Esophagus squamous epithelium (tissue), 5 donors: ENCODE measurements at places on chromosomes 16 and 17.

DNA sequence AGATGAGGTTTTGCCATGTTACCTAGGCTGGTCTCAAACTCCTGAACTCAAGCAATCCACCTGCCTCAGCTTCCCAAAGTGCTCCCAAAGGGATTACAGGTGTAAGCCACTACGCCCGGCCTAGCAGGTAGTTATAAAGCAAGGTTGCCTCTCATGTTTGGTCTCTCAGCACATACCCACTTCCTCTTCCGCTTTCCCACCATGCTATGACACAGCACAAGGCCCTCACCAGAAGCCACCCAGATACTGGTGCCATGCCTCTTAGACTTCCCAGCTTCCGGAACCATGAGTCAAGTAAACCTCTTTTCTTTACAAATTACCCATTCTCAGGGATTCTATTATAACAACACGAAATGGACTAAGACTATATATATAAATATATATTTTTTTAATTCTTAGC is 143.6 kb downstream of the COPRS start:
- DNase-seq, result no peak

- DNase-seq, result no peak
Measured at GRCh38 chr16:4682616-4683254, 10.6 kb upstream of the NUDT16L1 start.

GRCh38 chr17:1244606-1245012 is 25.6 kb upstream of the BHLHA9 start:
- DNase-seq, result no peak

- no peak for DNase-seq
Measured at GRCh38 chr17:56897646-56898424, 16.0 kb downstream of the TRIM25 start.

DNA sequence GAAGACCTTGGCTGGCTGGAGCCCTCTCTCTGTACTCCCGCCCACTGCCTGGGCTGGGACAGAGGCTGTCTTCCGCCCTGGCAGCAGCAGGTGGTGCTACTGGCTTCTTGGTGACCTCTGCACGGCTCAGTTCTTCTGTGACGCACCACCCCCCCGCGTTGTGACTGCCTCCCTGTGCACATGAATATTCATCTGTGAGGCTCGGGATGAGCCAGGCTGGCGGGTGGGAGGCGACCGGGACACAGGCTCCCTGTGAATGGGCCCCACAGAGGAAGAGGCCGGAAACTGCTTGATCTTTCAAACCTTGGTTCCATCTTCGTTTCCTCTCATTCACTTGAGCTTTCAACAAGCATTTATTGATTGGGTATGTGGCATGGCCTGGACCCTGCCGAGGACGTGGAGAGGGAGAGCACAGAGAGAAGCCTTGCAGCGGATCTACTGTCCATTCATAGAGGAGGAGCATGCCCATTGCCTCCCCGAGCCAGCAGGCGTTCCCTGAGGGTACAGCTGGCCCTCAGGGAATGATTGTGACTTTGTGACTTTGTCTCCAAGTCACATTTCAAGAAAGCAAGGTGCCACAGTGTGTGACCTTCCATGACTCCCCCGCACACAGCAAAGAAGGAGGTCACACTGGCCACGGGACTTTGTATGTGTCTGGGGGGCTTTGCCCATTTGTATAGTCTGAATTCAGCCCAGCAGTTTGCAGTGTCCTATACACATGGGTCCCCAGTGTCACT is 45.0 kb downstream of the B9D1 start:
- no peak for DNase-seq

- no peak for DNase-seq
Measured at GRCh38 chr17:50177983-50178834, 12.4 kb downstream of the SGCA start.

- DNase-seq, result no peak
Measured at GRCh38 chr17:750431-751037, 1.5 kb downstream of the GEMIN4 start.

GRCh38 chr17:10292057-10292937 is 80.5 kb downstream of the MYH13 start:
- DNase-seq, result no peak

DNA sequence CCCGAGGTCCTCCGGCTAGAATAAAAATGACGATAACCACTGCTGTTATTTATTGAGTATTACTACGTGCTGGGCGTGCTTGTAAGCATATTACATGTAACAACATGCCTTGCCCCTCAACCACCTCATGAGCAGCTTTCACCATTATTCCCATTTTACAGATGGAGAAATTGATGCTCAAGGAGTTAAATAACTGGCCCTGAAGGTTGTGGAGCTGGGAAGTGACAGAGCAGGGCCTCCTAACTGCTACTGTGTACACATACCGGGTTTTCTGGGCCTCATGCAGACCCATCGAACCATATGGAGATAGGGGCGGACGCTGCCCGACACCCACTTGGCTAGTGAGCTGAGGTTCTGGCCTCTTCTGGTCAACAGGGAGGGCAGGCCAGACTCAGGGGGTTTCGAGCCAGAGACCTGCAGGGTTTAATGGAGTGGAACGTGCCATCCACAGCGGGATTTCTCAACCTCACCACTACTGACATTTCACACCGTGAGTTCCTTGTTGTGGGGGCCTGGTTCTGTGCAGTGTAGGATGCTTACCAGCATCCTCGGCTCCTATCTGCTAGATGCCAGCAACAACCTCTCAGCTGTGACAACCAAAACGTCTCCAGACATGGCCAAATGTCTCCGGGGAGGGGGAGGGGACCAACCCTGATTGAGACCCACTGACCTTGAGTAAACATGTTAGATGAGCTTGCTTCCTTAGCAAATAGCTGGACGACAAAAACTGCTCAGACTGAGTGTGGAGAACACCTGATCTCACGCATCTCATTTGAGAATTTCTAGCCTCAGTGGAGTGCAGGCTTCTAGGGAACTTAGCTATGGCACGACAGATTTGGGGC is 432.0 kb downstream of the SLC39A11 start:
- DNase-seq, result no peak

- DNase-seq, result no peak
Measured at GRCh38 chr17:13359774-13360173, 242.0 kb downstream of the HS3ST3A1 start.

DNA sequence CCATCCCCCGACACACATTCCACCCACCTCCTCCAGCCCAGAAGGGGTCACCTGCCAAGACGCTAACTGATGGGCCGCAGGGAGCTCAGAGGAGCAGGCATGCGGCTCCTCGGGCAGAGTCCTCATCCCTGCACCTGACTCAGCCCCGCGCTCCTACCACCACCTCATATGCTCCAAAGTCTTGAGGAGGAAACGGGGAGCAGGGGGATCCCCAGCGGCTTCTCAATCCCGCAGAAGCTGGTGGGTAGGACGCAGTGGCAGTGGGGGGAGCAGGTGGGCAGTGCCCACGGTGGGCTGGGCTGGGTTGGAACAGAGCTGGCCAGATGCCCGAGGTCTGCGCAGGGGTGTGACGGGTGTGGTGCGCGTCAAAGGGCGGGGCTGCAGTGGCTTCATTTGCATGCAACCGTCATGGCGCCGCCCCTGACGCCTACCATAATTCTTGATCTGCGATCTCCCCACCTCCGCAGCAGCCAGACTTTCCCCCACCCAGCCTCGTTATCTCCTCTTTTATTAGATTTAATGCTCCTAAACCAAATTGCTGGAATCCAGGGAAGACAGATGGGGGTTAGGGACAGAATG is 39.0 kb upstream of the EMP2 start:
- no peak for DNase-seq

- DNase-seq, result no peak
Measured at GRCh38 chr17:14310101-14310500, 9.2 kb downstream of the HS3ST3B1 start.

DNA sequence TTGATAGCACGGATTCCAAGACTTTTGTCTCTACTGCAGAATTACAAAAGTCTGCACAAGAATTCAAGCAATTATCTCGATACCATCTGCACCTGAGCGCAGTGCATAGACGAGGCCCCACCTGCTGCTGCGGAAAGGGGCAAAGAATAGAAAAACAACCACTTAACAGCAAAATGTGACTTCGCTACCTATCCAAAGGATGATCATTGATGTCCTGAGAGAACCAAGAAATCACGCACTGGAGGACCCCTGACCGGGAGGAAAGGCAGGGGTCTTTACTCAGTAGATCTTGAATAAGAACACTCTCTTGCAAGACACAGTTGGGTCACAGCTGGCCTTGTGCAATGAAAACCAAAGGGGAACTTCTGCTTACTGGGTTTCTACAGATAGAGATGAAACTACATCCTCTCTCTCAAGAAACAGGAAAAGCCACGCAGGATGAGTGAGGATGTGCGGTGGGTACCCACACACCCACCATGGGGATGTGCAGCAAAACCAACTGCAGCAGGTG is 147.4 kb upstream of the RPH3AL start:
- no peak for DNase-seq

GRCh38 chr17:72125226-72125651 is 4.4 kb downstream of the SOX9 start:
- DNase-seq, result no peak

- no peak for DNase-seq
Measured at GRCh38 chr16:68493412-68494070, 45.2 kb upstream of the SMPD3 start.

GRCh38 chr16:30838876-30839471 is 52.0 kb upstream of the ZNF629 start:
- no peak for DNase-seq

DNA sequence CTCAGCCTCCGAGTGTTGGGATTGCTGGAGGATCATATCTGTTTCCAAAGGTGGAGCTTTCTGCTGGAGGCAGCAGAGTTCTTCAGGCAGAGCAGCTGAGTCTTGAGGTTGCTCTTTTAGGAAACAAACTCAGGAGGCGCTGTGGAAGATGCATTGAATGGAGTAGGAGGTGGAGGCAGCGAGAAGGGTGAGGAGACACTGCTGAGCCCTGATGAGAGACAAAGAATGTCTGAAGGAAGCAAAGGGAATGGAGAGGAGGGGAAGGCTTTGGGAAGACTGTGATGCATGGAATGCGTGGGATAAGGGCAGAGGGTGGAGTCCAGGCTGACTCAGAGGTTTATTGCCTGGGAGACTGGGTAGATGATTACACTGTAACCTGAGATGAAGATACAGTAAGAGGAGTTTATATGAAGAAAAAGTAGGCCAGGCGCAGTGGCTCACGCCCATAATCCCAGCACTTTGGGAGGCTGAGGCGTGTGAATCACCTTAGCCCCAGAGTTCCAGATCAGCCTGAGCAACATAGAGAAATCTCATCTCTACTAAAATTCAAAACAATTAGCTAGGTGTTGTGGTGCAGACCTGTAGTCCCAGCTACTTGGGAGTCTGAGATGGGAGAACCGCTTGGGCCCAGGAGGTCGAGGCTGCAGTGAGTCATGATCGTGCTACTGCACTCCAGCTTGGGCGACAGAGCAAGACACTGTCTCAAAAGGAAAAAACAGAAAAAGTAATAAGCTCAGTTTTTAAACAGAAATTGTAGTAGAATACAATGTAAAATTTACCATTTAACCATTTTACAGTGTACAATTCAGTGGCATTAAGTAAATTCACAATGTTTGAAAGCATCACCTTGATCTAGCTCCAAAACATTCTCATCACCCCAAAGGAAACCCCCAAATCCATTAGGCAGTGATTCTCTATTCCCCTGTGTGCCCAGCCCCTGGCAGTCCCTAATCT is 17.8 kb upstream of the TMEM219 start:
- DNase-seq, result no peak

- DNase-seq, result no peak
Measured at GRCh38 chr16:88988980-88989811, 12.2 kb upstream of the CBFA2T3 start.

GRCh38 chr16:67082891-67083290 is 26.9 kb upstream of the PHAF1 start:
- no peak for DNase-seq

GRCh38 chr16:71972356-71972755 is 27.8 kb downstream of the PKD1L3 start:
- no peak for DNase-seq

DNA sequence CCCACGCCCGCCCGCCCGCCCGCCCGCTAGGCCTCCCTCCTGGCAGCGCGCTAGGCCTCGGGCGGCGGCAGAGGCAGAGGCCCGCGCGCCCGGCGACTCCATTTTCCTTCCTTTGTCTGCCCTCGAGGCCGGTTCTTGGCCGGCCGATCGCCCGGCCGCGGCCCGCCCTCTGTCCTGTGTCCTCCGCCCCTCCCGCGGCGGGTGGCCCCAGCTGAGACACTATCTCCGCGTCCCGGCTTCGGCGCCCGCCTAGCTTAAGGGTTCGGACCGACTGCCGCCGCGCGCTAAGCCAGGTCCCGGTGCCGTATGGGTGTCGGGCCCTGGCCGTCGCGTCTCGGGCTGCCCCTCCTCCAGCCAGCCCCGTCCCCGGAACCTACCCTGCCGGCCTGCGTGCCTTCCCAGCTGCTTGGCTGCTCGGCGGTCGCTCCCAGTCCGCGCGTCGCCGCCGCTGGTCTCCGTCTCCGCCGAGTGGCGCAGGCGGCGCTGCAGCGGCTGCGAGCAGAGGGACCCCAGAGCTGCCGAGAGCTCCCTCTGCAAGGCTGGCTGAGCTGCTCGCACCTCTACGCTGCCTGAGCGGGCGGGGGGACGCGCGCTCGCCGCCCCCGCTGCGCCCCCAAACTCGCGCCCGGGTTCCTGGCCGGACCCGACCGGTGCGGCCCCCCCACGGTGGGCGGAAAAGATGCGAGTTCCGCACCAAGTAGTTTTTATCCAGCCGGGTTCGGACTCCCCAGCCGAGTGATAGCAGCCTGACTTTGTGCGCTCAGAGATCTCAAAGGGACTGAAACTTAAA is 787 bp downstream of the CTCF start:
- DNase-seq, result no peak

DNA sequence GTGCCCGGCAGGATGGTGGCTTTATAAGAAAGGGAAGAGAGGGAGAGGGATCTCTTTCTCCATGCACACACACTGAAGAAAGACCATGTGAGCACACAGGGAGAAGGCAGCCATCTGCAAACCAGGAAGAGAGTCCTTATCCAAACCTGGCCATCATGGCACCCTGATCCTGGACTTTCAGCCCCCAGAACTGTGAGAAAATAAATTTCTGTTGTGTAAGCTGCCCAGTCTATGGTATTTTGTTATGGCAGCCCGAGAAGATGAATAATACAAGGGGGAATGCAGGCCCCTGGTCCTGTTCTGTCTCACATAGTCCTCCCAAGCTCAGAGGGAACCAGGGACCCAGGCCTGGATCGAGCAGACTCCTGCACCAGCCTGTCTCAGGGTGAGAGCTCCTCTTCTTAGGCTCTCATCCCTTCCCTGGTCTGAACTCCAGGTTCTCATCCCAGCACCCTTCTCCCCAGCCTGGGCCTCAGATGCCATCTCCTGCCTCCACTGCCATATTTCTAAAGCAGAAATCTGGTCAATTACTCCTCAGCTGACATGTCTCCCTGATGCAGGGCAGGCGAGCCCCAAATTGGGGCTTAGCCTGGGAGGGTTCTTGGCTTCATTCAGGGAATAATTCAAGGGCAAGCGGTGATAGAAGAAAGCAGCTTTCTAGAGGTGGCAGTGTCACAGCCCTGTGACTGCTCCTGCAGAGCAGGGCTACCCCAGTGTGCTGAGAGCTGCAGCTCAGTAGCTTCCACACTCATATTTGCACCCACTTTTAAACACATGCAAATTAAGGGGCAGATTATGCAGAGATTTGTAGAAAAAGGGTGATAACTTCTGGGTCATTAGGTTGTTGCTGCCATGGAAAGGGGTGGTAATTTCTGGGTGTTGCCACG is 28.8 kb downstream of the IGFBP4 start:
- no peak for DNase-seq
